ENCODE measurements at places on chromosomes 2 and 18.

GRCh38 chr2:105760639-105761337, 16.1 kb downstream of the NCK2 start:
- no peak for DNase-seq

GRCh38 chr2:218166791-218167190, at the start of gene CXCR1:
CXCR1 (minus strand) TSS chr2:218166962; CDS start chr2:218165211, 1,751 bp downstream.
- DNase-seq = no peak

- DNase-seq = no peak
Observed at GRCh38 chr18:6088432-6088831, 193.1 kb upstream of the TMEM200C start.

DNA sequence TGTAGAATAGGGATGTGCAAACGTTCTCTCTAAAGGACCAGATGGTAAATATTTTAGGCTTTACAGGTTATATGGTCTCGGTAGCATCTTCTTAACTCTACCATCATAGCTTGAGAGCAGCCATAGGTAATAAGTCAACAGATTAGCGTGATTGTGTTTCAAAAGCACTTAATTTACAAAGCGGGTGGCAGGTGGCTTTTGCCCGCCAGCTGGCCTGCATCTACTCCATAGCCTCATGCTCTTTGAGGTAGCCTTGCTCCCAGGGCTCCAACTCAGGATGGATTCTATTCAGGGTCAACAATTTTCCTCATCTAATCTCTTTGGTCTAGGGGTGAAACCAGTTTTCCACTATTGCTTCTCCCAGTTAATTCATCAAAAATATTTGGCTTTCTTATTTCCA, 5.0 kb upstream of the ATP9B start:
- no peak for DNase-seq

DNA sequence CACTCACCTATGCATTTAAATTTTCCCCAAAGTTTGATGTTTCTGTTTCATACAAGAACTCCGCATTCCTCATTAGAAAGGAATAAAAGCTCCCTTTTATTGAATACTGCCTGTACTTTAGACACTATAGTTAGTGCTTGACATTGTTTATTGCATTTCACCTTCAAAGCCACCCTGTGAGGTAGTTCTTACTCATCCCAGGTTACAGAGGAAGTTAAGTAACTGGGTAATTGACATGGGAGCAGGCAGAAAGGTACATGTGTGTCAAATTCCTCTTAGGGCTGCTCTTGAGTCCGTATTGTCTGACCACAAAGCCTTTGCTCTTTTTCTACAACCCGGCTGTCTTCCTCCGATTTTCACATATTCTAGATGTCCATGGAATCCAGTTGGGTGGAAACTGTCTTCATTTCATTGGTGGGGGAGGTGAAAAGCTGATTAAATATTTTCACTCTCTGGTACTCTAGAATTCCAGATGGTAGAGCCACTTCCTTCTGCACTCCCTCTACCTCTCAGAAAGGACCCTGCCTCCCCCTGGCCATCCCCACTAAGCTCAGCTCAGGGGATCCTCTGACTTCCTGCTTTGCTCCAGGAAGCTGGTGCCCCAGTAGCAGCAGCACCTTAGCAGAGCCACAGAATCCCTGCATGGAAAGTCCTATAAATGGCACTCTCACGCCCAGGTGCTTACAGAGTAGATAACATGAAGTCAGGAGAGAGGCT, 319.2 kb downstream of the LRATD1 start:
- no peak for DNase-seq

DNA sequence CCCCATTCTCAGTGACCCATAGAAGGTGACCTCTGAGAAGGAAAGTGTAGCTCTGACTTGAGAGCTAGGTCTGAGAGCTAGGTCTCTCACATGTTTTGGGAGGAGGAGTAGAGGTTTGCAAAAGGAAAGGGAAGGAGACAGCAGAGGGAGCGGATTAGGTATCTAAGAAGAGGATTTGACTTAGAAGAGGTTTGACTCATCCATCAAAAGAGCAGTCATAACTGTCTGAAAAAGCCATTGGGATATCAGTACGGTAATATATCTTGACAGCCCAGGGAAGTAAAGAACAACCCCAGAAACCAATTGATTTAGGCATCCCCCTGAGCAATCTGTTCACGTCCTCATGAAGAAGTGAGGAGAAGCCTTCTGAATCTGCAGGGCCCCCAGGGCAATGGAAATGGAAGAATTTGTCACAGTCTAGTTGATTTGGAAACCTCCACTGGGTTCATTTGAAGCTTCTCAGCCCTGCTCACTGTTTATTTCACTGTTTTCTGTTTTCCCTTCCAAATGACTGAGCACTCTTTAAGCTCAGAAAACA, 19.3 kb downstream of the OXER1 start:
- no peak for DNase-seq

DNA sequence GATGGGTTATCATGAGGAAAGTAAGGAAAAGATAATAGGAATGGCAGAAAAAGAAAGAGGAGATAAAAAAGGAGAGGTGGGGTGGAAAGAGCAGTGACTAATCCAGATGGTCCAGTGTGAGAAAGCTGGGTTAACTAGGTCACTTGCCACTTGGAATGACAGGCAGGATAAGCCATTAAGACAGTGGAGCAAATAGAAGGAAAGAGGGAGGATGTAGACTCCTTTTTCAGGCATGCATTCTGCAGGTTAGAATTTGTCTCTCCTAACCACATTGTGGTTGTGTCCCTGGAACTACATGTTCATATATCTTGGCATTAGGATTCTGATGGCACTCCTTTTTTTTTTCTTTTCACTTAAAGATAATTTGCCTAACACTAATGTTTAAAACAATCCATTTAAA, 13.4 kb upstream of the NEMP2 start:
- DNase-seq = no peak
